ENCODE measurements at places on chromosomes 7 and 10. TPM values are rescaled to one million over a fixed set of nuclear protein-coding genes. Genes with fewer than 3 reads are reported as not detected.

GRCh38 chr10:106713846-106714245 is 450.7 kb downstream of the SORCS1 start:
- no peak for DNase-seq

GRCh38 chr10:119567978-119568377 is 25.5 kb upstream of the RGS10 start:
- DNase-seq, result no peak

DNA sequence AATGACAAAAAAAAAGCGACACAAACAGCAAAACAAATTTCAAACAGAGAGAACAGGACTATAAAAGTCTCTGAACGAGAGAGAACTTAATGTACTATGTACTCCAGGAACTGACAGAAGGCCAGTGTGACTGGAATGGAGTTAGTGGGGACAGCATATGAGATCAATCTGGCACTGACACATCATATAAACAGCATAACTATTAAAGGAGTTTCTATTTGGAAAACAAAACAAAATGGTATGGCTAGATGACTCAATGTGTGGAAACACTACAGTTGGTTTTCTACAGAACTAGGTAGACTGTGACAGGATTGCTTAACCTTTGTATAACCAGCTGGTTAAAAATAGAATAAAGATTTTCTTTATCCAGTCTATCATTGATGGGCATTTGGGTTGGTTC is 232.9 kb upstream of the KAT6B start:
- no peak for DNase-seq

- DNase-seq, result no peak
These were observed 68.1 kb downstream of the CNOT4 start for GRCh38 chr7:135441791-135442190.

- no peak for DNase-seq
These were observed 77.1 kb upstream of the SCIN start for GRCh38 chr7:12493407-12493806.

GRCh38 chr10:71774916-71775702 is 1.8 kb upstream of the VSIR start:
- no peak for DNase-seq

DNA sequence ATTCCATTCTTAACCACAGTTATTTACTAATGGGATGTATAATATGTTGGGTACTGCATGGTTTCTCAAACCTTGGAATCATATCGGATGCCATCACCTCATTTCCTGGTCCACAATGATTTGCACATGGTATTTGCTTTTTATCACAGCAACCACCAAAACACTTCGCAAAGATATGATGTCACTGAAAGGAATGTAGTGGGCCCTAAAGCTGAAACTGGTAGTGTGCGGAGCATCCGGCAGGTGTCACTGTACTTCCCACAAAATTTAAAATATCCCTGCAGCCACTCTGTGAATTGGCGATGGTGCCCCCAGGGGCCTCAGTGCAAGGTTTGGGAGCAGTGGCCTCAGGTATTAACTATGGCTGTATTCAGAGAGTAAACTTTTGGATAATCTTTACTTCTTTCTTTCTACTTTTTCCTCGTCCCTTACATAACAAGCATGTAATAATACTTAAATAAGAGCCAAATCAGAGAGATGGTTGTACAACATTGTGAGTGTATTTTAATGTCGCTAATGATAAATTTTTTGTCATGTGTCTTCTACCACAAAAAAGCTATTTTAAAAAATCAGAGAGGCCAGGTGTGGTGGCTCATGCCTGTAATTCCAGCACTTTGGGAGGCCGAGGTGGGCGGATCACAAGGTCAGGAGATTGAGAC is 66.2 kb downstream of the FAM241B start:
- peak; percentile 48 for DNase-seq

GRCh38 chr10:127123626-127124025 is 72.8 kb downstream of the INSYN2A start:
- no peak for DNase-seq

GRCh38 chr7:101161692-101162471 is 3.5 kb downstream of the VGF start:
- no peak for DNase-seq

DNA sequence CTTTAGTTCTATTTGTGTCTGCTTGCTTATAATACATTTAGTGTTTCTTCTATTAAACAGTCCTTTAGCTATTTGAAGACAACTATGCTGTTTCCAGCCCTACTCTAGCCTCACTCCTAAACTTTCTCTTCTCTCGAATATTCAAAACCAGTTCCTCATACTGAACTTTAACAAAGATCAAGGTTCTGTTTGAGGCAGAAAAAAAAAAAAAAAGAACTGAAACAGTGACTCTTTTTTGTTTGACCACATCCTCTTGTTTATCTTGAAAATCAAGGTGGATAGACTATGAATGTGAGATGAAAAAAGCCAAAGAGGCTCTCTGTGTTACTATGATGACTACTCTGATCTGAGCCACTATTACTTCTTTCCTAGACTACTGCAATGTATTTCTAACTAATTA is 154.3 kb downstream of the ZNF365 start:
- no peak for DNase-seq

- DNase-seq, result peak; percentile 60
These were observed 666 bp upstream of the MAP3K8 start for GRCh38 chr10:30433306-30433729.

- DNase-seq, result no peak
These were observed 816 bp upstream of the SDK1 start for GRCh38 chr7:3300221-3300650.

DNA sequence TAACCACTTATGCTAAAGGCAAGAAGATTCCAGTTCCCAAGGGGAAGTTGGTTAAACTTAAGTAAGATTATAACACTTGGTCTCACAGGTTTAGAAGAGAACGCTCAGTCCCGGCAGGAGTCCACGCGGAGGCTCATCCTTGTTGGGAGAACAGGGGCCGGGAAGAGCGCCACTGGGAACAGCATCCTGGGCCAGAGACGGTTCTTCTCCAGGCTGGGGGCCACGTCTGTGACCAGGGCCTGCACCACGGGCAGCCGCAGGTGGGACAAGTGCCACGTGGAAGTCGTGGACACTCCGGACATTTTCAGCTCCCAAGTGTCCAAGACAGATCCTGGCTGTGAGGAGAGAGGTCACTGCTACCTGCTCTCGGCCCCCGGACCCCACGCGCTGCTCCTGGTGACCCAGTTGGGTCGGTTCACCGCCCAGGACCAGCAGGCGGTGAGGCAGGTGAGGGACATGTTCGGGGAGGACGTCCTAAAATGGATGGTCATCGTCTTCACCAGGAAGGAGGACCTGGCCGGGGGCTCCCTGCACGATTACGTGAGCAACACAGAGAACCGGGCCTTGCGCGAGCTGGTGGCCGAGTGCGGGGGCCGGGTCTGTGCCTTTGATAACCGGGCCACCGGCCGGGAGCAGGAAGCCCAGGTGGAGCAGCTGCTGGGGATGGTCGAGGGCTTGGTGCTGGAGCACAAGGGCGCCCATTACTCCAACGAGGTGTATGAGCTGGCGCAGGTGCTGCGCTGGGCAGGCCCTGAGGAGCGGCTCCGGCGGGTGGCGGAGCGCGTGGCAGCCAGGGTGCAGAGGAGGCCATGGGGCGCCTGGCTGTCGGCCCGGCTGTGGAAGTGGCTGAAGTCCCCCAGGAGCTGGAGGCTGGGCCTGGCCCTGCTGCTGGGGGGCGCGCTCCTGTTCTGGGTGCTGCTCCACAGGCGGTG is 3.8 kb downstream of the GIMAP1 start:
- DNase-seq, result no peak

- no peak for DNase-seq
These were observed 122.0 kb downstream of the AGMO start for GRCh38 chr7:15439853-15440252.

GRCh38 chr10:77415313-77415960 is 222.2 kb downstream of the KCNMA1 start:
- no peak for DNase-seq

GRCh38 chr10:126598009-126598408 is 72.5 kb downstream of the C10orf90 start:
- DNase-seq, result no peak

GRCh38 chr7:94417901-94418300 is 23.2 kb downstream of the COL1A2 start:
- peak; percentile 71 for DNase-seq

GRCh38 chr10:60167050-60167449 is 222.6 kb downstream of the ANK3 start:
- no peak for DNase-seq

DNA sequence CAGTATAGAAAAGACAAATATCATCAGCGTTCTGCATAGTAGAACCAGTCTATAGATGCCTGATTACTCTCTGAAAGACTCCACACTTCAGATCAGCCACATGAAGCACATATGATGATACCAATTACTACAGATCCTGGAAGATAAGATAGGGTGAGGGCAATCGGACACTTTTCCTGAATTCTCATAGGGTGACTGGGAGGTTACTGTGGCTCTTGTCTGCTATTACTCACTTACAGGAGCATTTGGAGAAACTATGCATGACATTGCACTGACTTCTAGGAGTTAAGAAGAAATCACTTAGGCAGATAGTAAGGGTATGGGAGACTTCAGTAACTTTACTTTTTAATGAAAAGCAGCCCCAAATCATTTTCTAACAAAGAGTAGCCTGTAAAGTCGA is 1140.9 kb downstream of the XPNPEP1 start:
- DNase-seq, result no peak

GRCh38 chr10:69087590-69088470 is at the start of gene SRGN:
Gene SRGN, plus strand, starts transcription at chr10:69088103. Its CDS starts 55 bp downstream, at chr10:69088158.
- peak; percentile 30 for DNase-seq

DNA sequence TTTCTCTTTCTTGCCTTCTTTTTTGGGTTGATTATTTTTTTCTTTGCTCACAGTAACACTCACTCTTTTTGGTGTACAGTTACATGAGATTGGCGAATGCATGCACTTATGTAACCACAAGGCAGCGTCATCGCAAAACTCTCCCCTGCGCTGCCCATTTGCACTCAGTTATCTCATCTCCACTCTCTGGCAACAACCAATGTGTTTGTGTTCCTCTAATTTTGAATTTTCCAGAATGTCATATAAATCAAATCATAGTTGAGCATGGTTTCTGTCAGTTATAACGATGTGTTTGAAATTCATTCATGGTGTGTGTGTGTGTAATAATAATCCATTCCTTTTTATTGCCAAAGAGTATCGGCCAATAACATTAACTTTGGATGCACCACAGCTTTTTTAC is 23.0 kb upstream of the IGFBP3 start:
- DNase-seq, result no peak

DNA sequence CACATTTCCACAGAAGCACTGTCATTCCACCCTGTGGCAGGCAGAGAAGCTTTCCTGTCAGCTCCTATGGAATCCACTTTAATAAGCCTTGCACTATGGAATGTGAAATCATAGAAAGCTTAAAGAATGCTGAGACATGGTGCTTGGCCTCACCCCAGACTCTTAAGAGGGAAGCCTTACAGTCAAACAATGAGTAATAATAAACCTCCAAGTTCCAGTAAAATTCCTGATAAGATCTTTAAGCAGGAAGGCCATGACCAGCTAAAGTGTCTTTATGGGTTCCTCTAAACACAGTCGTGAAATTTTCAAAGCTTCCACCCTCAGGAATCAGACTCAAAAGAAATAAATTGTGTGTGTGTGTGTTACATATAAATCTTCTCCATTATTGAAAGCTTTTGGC is 11.9 kb upstream of the TEX36 start:
- no peak for DNase-seq

TSPAN13 gene
- 19.7 TPM for total RNA-seq

SUGCT gene
- 5.2 TPM for total RNA-seq

TWIST1 gene
- 39.9 TPM for total RNA-seq

UCMA gene
- total RNA-seq, result not detected

NXPH1 gene
- 0.10 TPM for total RNA-seq

TBXAS1 gene
- total RNA-seq, result 6.2 TPM

SPDYE1 gene
- 0.10 TPM for total RNA-seq

NPC1L1 gene
- total RNA-seq, result 0.30 TPM

RPEL1 gene
- total RNA-seq, result not detected

NOLC1 gene
- total RNA-seq, result 33.0 TPM

C10orf120 gene
- not detected for total RNA-seq

IRF5 gene
- total RNA-seq, result 4.2 TPM

NANOS1 gene
- total RNA-seq, result 3.0 TPM

LIPN gene
- total RNA-seq, result 8.2 TPM

PAX2 gene
- not detected for total RNA-seq
